ENCODE measurements at places on chromosomes 3 and 15. TPM values are rescaled to one million over a fixed set of nuclear protein-coding genes. Genes with fewer than 3 reads are reported as not detected.

Gene OSTN
- total RNA-seq = 1.2 TPM

Gene SEMA3B
- 0.80 TPM for total RNA-seq

GRCh38 chr15:63156755-63157117 lies 541 bp downstream of the RPS27L start:
- peak; percentile 45 for DNase-seq

DNA sequence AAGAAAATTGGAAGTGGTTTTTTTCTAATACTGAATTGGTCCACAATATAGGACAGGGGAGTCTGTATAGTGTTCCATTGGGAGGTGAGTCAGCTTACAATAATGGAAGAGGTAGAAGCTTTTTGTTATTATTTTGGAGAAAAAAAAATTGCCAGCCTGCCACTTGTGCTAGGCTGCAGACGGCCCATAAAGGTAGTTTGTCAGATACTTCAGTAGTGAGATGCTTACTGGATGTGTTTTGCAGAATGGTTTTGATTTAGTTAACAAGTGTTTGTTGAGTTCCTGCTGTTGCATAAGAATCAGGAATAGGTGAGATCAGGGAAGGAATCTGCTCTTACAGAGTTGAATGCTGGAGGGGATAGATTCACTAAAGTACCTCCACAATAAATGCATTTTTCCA lies 1.0 kb downstream of the DTWD1 start:
- DNase-seq = no peak

- no peak for DNase-seq
These were observed 17.4 kb downstream of the SLC35A5 start for GRCh38 chr3:112579232-112579631.

Measured in neural progenitor cell (in vitro differentiated cells).